Psoas muscle (tissue), 8 donors: ENCODE measurements at places on chromosomes 1 and 21. TPM values are rescaled to one million over a fixed set of nuclear protein-coding genes. Genes with fewer than 3 reads are reported as not detected.

DNA sequence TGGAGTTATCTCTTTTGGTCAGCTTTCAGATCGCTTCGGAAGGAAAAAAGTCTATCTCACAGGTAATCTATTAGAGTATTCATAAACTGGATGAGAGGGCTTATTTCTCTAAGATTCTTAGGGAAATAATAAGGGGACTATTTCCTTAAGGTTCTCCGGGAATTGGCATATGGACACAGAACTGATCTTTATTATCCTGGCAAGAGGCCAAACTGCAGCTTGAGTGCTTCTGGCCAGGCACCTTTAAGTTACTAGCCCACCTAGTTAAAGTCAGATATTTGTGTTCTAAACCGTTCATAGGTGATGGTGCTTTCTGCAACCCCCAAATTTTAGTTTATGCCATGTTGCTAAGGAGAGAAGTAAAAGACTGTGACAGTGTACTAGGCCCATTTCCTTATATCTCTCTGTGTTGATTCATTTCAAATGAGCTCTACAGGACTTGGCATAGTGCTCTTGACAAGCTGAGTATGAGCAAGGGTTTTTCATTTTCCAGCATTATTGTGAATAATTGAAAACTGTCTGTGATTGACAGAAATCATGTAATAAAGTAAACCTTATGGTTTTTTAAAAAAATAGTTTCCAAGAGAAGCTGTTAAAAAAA lies 43.4 kb downstream of the SLC22A15 start:
- H3K36me3 ChIP-seq = no peaks in the 10 kb centered on the region
- no peak overlapping the region for H3K4me3 ChIP-seq
- DNase-seq = no peak
- H3K27me3 ChIP-seq = no peaks in the 10 kb centered on the region

DNA sequence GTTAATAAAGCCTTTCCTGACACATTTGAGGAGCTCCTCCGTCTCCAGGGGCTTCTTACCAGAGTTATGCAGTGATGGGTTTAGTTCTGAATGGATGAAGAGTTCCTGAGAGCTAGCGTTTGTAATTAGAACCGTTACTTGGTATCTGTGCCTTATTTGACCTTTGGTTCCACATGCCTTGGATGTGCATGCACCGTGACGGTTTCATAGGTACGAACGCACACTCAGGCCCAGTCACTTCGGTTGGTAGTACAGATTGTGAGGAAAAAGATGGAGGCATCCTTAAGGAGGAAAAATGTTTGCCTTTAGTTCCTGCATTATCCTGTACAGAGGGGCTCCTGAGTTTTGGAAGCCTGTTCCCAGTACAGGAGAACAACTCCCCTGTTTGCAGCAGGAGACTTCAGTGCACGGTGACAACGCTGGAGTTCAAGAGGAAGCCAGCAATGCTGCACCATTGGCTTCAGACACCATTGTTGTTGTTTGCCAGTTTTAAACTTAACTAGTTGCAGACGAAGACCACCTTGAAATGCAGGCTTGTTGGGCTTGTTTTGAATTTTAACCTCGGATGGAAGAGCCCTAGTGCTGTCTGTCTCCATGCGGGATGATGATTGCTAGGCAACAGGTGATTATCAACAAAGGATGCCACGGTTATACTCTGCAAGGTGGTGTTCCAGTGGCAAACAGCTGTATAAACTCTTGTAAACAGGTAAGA lies 8.2 kb downstream of the RBM15 start:
- peak overlapping the region; percentile 25 for H3K27ac ChIP-seq
- H3K4me1 ChIP-seq = peaks cover 90% of the 10 kb centered on the region
- no peaks in the 10 kb centered on the region for H3K27me3 ChIP-seq
- peaks cover 5% of the 10 kb centered on the region for H3K36me3 ChIP-seq

DNA sequence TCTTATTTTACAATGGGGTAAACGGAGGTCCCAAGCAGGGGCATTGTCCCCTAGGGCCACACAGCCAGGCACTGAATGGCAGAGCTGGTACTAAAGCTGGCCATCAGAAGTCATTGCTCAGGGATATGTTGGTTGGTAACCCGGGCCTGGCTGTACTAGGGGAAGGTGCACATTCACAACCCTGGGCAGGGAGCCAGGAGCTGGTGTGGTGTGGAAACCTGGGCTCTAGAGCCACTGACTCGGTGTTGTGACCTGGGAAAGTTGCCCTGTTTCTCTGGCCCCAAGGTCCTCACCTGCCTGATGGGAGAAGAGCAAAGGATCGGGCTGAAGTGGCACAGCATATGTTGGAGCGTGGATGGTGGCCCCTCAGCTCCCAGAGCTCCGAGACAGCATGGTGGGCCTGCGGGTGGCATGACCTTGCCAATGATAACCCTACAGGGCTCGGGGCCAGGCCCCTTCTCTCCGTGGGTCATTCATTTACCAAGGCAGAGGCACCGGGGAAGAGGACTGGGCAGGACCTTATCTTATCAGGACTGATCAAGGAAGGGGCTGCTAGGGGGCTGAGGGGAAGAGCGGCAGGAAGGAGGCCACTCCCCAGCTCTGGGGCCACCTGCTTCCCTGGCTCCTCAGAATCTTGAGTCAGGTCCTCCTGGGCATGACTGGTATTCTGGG lies 274.1 kb downstream of the TRABD2B start:
- H3K4me3 ChIP-seq = no peak overlapping the region
- no peak for DNase-seq
- no peak overlapping the region for H3K27ac ChIP-seq
- no peaks in the 10 kb centered on the region for H3K36me3 ChIP-seq
- peaks cover 5% of the 10 kb centered on the region for H3K4me1 ChIP-seq

DNA sequence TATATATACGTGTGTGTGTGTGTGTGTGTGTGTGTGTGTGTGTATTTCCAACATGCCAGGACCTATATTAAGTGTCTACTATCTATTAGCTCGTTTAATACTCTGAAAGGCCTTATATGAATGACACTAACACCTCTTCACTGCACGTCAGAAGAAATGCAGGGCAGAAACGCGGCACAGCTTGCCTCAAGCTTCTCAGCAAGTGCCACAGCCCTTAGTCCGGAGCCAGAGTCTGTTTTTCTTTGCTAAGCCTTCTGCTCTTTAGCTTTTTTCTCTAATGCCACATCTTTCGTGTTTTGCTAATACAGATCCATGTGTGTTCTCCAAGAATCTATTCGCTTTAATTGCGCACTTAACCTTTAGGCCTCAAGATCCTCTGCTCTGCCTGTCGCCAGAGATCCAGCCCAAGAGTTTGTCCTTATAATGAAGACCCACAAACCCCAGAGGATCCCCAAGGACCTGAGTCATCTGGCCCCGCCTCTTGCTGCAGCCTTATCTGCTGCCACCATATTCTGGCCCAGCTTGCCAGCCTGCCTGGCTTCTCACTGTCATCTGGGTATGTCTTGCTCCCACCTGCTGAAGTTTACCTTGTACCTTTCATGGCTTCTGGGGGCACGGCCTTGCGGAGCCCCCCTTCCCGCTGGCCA lies 2.0 kb upstream of the TRIM58 start:
- no peaks in the 10 kb centered on the region for H3K4me1 ChIP-seq
- H3K27me3 ChIP-seq = no peaks in the 10 kb centered on the region
- no peak overlapping the region for H3K27ac ChIP-seq

- H3K27me3 ChIP-seq = no peaks in the 10 kb centered on the region
- H3K4me3 ChIP-seq = peak overlapping the region; percentile 93
- no peak for DNase-seq
- H3K27ac ChIP-seq = peak overlapping the region; percentile 99
- no peaks in the 10 kb centered on the region for H3K36me3 ChIP-seq
- peaks cover 47% of the 10 kb centered on the region for H3K4me1 ChIP-seq
Observed at GRCh38 chr1:193060938-193061337, 1.5 kb downstream of the RO60 start.

DNA sequence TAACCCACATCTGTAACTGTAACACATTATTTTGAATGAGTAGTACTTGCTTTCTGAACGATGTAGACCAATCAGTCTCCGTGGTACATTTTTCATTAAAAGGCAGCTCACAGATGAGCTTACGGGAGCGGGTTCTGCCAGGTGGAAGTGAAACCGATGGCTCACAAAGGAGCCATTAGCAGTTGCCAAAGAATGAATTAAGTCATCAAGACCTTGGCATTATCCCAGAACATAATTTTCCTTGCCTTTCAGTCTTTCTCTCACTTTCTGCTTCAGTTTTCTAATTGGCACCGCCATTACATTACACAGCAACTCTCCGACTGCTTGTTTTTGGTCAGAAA lies 33.5 kb upstream of the UTS2 start:
- peaks cover 10% of the 10 kb centered on the region for H3K27me3 ChIP-seq
- no peak overlapping the region for H3K4me3 ChIP-seq
- H3K36me3 ChIP-seq = no peaks in the 10 kb centered on the region
- no peaks in the 10 kb centered on the region for H3K4me1 ChIP-seq

Gene NR1I3
- not detected for total RNA-seq
